ENCODE measurements at places on chromosomes 4 and X.

DNA sequence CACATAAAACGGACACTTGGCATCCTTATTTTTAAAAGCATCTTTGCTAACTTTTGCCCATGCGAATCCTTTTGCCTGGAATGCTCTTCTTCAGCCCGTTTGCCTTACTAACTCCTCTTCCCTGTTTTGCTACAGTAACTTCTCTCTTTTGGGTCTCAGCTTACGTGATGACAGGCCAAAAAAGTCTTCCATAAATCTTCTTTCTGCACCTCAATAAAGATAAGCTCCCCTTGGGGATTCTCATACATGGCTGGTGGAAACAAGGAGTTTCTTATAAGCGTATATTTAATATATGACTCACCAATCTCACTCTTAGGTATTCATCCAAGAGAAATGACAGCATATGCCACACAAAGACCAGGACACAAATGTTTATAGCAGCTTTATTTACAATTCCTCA is 192.7 kb downstream of the RCHY1 start:
- DNase-seq: no peak

GRCh38 chr4:186485561-186486062 is 69.8 kb downstream of the MTNR1A start:
- peak; percentile 6 for DNase-seq

DNA sequence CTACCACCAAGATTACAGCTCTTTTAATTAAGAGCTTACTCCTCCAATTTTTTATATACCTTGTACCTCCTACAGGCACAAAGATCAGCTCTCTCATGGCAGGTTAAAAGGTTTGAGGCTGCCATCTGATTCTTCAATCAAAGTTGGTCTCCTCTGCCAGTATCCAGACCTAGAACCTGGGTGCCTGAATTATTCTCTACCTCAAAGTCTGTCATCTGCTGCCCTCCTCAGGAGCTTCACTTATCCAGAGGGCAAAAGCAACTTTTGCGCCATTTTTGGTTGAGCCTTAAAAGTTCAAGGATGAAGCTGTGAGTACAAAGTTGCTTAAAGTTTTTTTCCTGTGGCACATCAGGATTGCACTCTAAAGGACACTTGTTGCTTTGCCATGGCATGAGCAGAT is 343.7 kb upstream of the PPP1R2C start:
- DNase-seq: no peak

DNA sequence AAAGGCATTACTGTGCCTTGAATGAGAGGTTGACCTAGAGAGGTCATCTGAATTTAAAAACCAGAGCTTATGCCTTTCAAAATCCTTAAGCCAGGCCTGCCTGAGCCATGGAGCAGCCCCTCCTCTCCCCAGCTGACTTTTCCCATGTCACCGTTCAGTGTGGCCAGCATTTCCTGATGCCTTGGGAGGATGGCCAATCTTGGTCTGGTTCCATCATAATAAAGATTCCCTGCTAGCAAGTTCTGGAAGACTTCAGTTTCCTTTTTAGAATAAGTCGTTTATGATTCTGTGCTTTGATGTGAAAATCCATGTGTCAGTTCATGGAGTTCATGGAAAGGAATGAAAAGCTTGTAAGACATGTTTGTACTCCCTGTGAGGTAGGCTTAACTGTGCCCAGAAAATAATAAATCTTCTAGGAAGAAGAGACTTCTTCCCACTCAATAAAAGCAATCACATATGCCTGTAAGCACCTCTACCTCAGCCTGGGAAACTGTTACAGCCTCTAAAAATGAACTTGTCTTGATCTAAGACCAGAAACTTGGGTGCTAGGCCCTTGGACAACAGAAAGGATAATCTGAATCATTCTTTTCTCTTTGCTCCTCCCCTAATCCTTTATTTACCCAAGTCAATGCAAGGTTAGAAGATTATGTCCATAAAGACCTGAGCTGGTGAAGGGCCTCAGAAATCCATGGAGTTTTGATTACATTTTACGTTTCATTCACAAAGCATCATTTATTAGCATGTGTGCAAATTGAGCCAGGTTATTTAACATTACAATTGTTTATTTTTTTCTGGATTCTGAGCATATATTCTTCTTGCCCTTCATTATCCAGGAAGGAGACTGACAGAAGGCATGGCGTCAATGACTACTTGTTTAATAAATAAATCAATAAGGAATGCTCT is 84.0 kb upstream of the TBC1D9 start:
- no peak for DNase-seq

GRCh38 chr4:152264106-152264505 is 271.8 kb downstream of the FBXW7 start:
- no peak for DNase-seq

- no peak for DNase-seq
Measured at GRCh38 chrX:106716463-106716862, 10.0 kb upstream of the RNF128 start.

DNA sequence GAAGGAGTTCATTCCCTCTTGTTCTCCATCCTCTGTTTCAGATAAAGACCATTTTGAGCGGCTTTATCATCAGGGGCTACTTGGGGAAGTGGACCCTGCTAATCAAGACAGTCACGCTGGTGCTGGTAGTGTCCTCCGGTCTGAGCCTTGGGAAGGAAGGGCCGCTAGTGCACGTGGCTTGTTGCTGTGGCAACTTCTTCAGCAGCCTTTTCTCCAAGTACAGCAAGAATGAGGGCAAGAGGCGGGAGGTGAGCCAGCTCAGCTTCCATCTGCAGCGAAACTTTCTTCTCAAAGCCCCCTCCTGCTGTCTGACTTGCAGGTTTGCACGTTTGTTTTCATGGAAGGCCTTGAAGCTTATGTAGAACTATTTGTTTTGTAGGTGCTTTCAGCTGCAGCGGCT is 49.5 kb downstream of the CLCN4 start:
- DNase-seq: no peak

DNA sequence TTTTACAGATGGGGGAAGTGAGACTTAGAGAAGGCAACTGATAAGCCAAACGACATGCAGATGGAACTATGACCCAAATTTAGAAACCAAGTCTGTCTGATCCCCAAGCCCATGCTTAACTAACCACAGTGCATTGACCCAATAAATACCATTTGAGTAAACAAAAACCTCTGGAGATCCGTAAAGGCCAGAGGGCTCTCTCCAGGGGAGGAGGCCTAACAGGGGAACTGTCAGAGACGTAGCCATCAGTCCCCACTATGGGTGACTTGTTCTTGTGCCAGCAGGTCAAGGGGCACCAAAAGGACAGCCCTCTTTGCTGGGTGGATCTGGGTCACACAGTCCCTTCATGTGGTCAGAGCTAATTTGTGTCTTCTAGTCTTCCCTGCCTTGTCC is 420.2 kb downstream of the BCOR start:
- DNase-seq: no peak

- DNase-seq: no peak
Measured at GRCh38 chrX:916230-916599, 285.6 kb downstream of the SHOX start.
